Amniotic stem cell (primary cell): ENCODE measurements at places on chromosomes 13 and 19.

GRCh38 chr13:40916207-40916998, 102.7 kb downstream of the ELF1 start:
- DNase-seq: no peak

GRCh38 chr13:20435616-20436368, 89.9 kb downstream of the CRYL1 start:
- no peak for DNase-seq

DNA sequence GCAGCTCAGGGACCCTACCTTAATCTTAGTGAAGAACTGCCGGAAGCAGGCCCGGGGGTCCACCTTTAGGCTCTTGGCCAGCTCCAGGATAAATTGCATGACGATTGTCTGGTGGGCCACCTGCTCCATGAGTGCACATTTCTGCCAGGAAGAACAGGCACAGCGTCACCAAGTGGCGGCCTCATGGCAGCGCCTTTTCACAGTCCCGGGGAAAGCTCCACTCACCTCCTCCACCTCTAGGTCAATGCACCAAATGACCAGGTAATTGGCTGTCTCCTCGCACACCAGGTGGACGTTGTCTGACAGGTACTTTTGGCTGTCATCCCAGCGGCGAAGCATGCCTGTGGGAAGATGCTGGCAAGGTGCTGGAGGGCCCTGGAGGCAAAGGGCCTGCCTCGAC, 8.3 kb downstream of the CDC37 start:
- DNase-seq: no peak

DNA sequence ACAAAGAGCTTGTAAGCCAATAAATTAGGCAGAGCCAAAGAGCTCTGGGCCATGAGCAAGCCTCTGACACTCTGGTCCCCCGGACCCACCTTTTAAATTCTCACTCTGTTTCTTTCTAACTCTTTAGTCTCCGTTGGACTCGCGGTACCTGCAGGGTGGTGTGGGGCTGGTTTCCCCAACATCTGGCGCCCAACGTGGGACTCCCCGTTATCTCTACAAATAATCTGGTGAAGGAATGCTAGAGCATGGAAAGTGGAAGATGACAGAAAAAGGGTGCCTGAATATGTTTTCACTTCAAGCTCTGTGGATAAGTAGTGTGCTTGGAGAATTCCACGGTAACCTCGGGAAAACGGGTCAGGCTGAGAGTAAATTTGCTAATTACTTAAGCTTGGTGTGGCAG, 36.5 kb upstream of the CYP2B6 start:
- no peak for DNase-seq

DNA sequence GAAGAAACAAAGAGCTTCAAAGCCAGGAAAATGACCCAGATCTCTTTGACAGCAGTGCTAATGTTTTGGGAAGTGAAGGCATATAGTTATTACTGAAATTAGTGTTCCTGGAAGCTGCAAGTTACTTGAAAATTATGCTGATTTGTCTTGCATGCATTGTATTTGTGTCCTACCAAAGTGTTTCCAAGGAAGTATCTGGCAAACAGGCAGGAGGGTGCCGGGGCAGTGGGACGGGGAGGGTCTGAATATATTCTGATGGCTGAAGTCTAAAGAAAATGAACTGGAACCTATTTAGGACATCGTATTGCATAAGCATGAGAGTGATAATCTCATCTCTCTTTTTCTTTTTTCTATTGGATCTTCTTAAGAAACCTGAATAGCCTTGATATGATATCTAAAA, 9.0 kb downstream of the RNASEH2B start:
- no peak for DNase-seq

DNA sequence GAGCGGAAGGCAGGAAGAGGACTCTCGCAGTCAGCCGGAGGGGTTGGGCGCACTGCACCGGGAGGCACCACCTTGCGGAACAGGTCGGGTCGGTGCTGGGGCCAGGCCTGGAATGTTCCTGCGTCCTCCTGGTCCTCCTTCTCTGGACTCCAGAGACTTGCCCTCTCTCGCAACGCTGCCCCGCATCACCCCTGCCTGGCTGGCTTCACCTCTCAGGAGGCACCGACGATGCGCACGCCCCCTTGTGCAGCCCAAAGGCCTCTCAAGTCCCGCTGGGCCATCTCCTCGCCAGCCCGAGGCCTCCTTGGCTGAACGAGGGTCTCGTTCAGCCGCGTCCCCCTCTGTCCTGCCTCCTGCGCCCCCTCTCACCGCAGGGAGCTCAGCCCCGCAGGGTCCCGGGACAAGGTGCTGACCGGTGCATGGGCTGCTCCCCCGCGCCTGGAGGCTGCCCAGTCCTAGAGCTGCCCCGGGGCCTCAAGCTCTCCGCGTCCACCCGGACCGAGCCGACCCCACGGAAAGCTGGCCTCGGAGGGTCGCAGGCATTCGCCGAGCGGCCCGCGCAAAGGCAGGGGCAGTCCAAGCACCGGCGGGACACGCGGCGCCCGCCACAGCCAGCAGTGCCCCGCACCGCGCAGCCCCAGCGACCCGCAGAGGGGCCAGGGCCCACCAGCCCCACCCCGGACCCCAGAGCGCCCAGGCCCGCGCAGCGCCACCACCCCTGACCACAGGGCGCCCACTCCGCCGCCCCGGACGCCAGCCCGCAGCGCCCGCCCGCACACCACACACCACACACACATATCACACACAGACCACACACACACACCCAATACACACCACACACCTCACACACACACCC, 133.8 kb downstream of the CRYL1 start:
- DNase-seq: no peak

GRCh38 chr13:39941236-39941635, 285.8 kb downstream of the COG6 start:
- DNase-seq: no peak

DNA sequence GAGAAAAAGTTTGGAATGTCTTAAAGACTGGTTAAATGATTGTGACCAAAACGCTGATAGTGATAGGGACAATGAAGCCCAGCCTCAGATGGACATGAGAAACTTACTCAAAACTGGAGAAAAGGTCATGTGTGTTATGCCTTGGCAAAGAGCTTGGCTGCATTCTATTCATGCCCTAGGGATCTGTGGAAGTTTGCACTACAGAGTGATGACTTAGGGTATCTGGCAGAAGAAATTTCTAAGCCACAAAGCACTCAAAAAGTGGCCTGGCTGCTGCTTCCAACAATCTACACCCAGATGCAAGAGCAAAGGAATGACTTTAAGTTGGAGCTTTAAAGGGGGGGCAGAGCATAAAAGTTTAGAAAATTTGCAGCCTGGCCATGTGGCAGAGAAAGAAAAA, 521.3 kb downstream of the UQCRFS1 start:
- no peak for DNase-seq

- no peak for DNase-seq
Measured at GRCh38 chr13:52845766-52846566, 2.5 kb downstream of the PCDH8 start.

DNA sequence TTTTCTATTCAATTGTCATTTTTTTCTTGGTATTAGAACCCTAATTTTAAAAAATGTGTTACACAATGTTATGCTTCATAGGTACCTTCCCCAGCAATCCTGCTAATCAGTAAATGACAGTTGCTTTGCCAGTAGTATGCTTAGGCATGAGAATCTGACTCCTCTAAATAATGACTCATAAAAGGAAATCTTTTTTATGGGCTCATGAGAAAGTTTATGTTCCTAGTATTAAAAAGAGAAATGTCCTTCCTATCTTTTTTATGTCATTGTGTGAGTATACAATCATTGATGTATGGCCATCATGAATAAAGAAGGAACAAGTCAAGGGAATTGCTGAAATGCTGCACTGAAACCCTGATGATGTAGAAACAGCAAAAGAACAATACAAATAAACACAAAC, 1237.7 kb upstream of the PCDH20 start:
- no peak for DNase-seq

GRCh38 chr13:23789576-23790346, 99.4 kb downstream of the MIPEP start:
- DNase-seq: no peak

DNA sequence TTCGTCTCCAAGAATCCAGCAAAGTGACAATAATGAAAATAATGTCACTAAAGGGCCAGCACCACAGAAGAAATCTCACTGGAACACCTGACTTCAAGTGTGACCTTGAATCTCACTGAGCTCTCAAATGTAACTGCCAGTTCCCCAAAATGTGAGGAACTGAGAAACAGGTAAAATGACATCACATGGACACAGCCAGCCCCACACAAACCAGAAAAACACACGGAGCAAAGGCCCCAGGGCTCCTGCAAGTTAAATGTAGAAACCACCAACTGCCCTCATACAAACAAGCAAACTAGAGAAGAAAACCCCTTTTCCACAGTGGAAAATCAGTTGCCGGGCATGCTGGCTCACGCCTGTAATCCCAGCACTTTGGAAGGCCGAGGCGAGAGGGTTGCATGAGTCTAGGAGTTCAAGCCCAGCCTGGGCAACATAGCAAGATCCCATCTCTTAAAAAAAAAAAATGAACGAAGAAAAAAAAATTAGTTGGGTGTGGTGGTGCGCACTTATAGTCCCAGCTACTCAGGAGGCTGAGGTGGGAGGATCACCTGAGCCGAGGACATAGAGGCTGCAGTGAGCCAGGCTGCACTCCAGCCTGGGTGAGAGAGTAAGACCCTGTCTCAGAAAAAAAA, 8.7 kb upstream of the KANK2 start:
- DNase-seq: no peak

DNA sequence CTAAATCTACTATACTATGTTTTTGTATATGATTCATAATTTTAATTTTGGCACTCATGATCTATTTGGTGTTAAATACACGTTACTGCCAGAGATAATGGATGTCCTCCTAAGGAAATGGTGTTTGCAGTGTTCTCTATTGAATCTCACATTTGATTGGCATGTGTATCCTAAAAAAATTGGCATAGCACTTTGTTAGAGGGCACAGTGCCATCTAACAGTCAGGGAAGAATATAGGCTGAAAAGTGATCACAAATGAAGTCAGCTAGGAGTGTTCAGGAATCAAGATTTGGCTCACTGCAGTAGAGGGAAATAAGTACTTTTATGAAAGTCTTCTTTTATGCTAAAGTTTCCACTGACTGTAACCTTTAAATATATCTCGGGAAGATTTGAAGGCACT, 624.6 kb downstream of the GPC6 start:
- no peak for DNase-seq

DNA sequence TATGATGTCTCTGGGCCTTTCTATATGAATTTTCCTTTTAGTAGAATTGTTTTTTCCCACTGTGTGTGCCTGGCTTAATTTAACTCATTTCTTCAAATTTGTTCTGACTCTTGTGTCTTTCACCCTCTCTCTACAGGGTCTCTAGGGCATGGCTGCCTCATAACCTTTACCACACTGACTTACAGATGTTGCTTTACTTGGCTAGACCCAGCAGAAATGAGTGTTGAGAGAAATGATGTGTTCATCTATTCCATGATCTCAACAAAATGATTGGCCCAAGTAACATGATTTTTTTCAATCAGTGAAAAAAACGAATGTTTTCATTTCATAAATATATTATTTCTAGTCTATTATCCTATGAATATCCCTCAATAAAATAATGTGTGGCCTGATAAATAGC, 195.0 kb downstream of the GPC5 start:
- no peak for DNase-seq

DNA sequence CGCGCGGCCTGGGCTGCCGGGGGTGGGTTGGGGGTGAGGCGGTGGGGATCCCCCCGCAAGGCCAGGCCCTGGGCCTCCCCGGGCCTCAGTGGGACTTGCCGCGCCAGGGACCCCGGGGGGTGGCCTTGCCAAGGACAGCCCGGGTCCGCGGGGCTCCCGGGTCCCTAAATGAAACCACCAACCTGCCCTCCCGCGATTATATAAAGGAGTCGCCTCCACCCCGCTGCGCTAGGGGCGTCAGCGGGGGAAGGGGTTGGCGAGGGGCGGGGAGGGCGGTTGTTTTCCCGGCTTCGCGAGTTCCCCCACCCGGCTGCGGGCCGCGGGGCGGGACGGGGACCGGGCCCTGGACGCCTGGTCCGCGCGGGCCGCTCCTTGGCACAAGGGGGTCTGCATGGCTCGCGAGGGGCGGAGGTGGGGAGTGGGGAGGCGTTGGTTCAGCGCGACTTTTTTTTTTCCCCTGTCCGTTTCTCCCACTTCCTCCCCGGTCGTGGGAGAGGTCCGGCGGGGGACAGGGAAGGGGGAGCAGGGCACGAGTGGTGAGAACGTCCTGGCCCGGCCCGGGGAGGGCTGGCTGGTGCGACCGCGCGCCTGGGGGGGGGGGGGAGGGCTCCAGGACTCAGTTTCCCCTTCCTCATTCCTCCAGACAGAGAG, 822 bp upstream of the ZBTB7A start:
- DNase-seq: no peak

GRCh38 chr19:33445442-33446329, 72.2 kb downstream of the CEBPG start:
- no peak for DNase-seq

DNA sequence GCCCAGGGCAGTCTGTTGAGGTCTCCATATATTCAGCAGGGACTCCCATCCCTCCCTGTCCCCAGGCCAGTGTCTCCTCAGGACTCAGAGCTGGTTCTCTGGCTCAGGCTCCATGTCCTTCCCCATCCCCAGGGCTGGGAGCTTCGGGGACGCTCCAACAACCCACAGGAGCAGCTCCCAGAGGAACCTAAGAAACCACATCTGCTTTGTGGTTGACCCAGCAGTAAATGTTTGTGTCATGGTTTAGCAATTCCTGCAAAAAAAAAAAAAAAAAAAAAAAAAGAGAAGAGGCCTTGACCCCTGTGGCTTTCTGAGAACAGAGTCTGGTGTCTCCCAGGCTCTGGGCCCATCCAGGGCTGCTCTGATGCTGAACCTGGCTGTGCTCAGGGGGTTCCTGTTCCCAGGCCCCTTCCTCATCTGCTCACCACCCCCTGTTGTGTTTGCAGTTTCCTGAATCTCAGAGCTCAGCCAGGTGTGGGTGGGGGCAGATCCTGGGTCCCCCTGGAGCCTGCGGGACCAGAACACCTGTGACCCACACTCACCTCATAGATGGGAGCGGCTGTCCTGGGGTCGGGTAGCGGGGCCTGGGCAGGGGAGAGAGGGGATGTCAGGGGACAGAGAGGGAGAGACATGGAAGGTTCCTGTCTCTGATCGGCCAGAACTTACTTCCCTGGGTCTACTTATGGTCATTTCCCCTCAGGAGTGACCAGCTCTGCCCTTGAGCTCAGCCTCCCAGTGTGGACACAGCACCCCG, 25.2 kb upstream of the CEACAM1 start:
- no peak for DNase-seq

GRCh38 chr13:75217949-75218348, 264.0 kb downstream of the TBC1D4 start:
- no peak for DNase-seq

GRCh38 chr19:36046443-36047050, 7.5 kb downstream of the THAP8 start:
- DNase-seq: no peak
